ENCODE measurements at places on chromosomes 1 and 21. TPM values are rescaled to one million over a fixed set of nuclear protein-coding genes. Genes with fewer than 3 reads are reported as not detected.
A peak's percentile ranks its signal among the peaks of the same experiment; 100 is the strongest.

- no peak overlapping the region for H3K27ac ChIP-seq
- H3K4me3 ChIP-seq = no peak overlapping the region
- no peaks in the 10 kb centered on the region for H3K27me3 ChIP-seq
- H3K36me3 ChIP-seq = no peaks in the 10 kb centered on the region
- H3K4me1 ChIP-seq = no peaks in the 10 kb centered on the region
Measured at GRCh38 chr1:56696663-56697062, 51.5 kb downstream of the PRKAA2 start.

- no peak overlapping the region for H3K4me3 ChIP-seq
- peaks cover 22% of the 10 kb centered on the region for H3K27me3 ChIP-seq
- no peak for DNase-seq
Measured at GRCh38 chr1:227792216-227793078, 23.0 kb upstream of the PRSS38 start.

GRCh38 chr1:85629532-85629920 lies 49.0 kb downstream of the CCN1 start:
- H3K36me3 ChIP-seq = peaks cover 10% of the 10 kb centered on the region
- peaks cover 19% of the 10 kb centered on the region for H3K4me1 ChIP-seq
- H3K27ac ChIP-seq = peak overlapping the region; percentile 92
- no peaks in the 10 kb centered on the region for H3K27me3 ChIP-seq
- DNase-seq = no peak

GRCh38 chr1:106962591-106962990 lies 93.9 kb upstream of the PRMT6 start:
- H3K27me3 ChIP-seq = no peaks in the 10 kb centered on the region
- no peak overlapping the region for H3K27ac ChIP-seq
- no peaks in the 10 kb centered on the region for H3K4me1 ChIP-seq

The BATF3 gene
- total RNA-seq = 0.90 TPM

DNA sequence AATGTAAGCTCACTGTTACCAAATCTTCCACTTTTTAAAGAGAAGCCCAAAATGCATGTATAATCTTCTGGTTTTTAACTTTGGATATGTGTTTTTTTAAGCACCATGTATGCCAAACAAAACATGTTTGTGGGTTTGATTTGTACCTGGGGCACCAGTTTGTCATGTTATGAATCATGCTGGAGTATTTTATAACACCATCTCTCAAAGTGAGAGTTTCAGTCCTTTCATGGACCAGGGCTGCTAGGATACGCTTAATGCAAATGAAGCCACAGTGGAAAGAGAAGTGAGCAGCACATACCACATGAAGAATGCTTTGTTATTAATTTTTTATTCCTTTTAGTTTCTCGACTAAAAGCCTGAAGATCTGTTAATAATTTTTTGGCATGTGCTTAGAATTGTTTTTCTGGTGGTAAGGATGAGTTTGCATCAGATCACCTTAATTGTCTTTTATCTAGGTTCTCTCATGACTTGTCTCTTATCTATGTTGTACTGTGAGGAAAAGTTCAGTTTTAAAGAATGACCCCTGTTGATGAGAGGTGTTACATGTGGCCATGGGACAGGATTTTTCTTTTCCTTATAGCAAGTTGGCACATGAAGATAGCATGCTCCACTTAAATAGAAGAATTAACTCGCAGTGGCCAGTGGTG lies 2.0 kb upstream of the RABGAP1L start:
- no peak for DNase-seq
- H3K4me1 ChIP-seq = peaks cover 38% of the 10 kb centered on the region
- no peaks in the 10 kb centered on the region for H3K27me3 ChIP-seq
- H3K27ac ChIP-seq = no peak overlapping the region
- H3K4me3 ChIP-seq = no peak overlapping the region

DNA sequence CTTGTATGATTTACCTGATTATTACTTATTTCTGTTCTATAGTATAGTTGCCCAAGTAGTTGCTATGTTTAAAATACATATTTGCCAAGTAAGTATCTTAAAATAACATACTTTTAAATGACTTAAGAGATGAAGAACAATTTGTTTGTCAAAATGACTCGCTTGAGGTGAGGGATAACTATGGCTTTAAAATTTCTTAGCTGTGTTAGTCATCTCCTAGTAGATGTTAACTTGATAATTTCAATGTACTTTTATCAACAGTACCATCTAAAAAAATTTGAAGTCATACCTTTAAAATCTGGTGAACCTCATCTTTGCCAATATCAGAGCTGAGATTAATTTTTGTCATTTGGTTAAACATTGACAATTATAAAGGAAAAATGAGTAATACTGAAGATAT lies 37.7 kb downstream of the ODR4 start:
- peaks cover 5% of the 10 kb centered on the region for H3K36me3 ChIP-seq
- H3K4me3 ChIP-seq = no peak overlapping the region
- H3K4me1 ChIP-seq = no peaks in the 10 kb centered on the region
- no peak overlapping the region for H3K27ac ChIP-seq
- H3K27me3 ChIP-seq = no peaks in the 10 kb centered on the region

GRCh38 chr21:41866274-41866809 lies 12.8 kb downstream of the PRDM15 start:
- H3K27ac ChIP-seq = no peak overlapping the region
- no peak overlapping the region for H3K4me3 ChIP-seq
- H3K27me3 ChIP-seq = no peaks in the 10 kb centered on the region

Data from Calu3 (cell line).